CD4-positive, alpha-beta T cell treated with Interleukin-2 at 100 ng/mL for 4 hours (primary cell): ENCODE measurements at places on chromosomes 16 and 17.

DNA sequence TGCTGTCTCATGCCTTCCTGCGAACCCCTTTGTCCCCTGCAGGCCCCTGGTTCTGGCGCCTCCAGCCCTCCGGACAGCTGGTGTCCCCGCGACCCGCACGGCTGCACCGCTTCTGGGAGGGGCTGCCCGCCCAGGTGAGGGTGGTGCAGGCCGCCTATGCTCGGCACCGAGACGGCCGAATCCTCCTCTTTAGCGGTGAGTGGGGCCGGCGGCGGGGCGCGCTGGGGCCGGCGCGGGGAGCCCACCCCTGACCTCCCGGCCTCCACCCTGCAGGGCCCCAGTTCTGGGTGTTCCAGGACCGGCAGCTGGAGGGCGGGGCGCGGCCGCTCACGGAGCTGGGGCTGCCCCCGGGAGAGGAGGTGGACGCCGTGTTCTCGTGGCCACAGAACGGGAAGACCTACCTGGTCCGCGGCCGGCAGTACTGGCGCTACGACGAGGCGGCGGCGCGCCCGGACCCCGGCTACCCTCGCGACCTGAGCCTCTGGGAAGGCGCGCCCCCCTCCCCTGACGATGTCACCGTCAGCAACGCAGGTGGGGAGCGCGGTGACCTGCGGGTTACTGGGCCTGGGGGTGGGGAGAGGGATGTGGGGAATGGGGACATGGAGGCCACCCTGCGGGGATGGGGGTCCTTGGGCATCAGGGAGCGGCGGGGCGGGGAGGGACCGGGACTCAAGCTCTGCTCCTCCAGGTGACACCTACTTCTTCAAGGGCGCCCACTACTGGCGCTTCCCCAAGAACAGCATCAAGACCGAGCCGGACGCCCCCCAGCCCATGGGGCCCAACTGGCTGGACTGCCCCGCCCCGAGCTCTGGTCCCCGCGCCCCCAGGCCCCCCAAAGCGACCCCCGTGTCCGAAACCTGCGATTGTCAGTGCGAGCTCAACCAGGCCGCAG, 7.1 kb upstream of the IL32 start:
- peak; percentile 49 for DNase-seq

- no peak for DNase-seq
Observed at GRCh38 chr16:68377667-68378393, 67.0 kb downstream of the PRMT7 start.

DNA sequence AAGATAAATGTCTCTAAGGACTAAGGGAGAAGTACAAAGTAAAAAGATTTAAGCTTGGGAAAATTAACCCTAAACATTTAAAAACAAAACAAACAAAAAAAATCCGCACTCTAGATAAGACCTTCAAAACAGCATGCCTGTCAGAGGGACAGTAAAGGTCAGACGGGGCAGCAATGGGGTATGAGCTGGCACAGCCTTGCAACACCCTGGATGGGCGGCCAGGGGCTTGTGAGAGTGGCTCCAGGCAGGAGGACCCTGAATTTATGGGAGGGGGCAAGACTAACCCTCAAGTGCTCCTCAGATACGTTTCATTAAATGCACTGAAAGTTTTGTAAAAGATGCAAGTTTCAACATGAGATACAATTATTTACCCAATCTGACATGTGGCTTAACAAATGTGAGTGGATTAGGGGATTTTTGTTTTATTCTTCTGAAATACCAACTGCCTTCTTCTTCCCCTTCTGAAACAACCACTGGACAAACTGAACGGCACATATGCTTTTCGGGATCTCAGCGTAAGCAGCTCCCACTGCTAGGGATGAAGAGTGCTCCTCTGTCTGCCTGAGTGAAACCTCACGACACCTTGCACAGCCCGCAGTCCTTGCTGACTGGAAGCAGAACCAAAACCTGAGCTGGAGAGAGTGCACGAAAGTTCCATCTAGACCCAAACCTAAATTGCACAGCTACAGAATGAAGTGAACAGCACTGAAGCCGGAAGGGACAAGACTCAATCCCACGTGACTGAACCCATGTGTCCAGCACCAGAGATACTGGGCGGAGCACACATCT, 128.4 kb downstream of the ANKRD11 start:
- no peak for DNase-seq

- DNase-seq = no peak
Observed at GRCh38 chr17:81052199-81052997, 17.4 kb downstream of the BAIAP2 start.

GRCh38 chr17:73972901-73973300, 230.6 kb upstream of the RPL38 start:
- no peak for DNase-seq
